Right lung (tissue), 10 donors: ENCODE measurements at places on chromosomes 3 and 15. TPM values are rescaled to one million over a fixed set of nuclear protein-coding genes. Genes with fewer than 3 reads are reported as not detected.

DNA sequence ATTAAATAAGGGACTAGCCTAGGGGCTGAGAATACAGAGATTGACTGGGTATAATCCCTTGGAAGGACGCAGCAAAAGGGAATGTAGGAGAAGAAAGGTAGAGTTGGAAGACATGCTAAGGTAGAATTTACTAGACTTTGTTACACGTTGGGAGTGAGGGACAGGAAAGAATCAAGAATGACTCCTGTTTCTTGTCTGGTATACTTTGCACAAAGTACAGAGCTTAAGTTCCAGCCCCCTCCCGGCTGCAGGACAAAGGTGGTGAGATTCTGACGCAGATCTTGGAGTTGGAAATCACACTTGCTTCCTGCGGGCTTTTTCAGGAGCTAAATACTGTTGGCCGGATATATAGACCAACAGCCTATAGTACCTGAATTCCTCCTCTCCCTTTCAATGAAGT is 895 bp downstream of the HYKK start:
- DNase-seq: no peak

DNA sequence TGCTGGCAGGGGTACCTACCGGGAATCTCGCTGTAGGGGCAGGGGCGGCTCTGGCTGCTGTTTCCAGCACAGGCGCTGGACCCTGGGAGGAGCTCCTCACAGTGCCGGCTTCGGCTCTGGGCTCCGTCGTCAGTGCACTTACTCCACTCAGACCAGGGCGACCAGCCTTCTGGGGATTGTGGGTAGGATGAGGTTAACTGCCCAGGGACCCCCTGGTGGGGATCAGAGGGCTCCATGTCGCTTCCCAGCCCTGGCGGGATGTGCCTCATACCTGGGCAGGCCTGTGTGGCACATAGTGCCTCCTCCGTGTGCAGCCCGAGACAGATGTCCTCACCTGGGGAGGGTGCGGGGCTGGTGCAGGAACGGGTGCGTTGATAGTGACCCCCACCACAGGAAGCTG is 115.7 kb downstream of the SEMA5B start:
- no peak for DNase-seq

GRCh38 chr3:100482176-100482575 is 10.2 kb upstream of the TMEM45A start:
- DNase-seq: no peak

DNA sequence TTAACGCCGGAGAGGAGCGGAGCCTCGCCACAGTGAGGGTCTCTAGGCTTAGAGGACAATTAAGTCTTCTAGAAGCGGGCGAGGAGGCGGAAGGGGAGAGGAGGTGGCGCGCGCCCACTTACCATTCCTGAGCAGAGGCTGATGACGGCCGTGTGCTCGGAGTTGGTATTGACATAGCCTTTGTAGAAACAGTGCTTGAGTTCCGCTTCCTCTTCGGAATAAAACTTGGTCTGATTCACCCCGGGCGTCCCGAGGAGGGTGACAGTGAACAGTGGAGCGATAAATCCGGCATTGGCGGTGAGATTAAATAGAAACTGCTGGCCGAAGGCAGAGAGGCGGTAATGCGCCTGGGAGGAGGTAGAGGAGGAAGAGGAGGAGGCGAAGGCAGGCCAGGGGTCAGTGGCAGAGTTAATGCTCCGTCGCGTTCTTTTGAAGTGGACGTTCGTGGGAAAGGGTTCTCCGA is 1.3 kb downstream of the ADAMTS9 start:
- peak; percentile 75 for DNase-seq

DNA sequence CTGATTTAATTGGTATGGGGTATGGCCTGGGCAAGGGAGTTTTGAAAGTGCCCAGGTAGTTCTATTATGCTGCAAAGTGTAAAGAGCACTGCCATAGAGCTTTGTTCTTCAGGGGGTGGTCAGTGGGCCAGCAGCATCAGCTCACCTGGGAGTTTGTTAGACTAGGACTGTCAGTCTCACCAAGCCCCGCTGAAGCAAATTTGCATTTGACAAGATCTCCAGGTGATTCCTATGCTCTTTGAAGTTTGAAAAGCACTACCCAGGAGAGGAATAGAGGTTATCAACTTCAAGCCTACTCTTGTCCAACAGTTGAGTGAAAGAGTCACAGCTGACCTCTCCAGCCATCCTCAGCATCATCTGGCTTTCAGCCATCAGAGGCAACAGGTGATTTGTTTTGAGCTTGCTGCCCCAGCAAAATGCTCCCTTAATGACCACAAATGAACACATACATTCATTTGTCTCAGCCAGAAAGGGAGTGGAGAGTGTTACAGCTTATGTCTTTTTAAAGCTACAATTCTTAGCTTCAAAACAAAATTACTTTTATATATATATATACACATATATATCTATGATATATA is 8.0 kb downstream of the ZSCAN2 start:
- DNase-seq: no peak

DNA sequence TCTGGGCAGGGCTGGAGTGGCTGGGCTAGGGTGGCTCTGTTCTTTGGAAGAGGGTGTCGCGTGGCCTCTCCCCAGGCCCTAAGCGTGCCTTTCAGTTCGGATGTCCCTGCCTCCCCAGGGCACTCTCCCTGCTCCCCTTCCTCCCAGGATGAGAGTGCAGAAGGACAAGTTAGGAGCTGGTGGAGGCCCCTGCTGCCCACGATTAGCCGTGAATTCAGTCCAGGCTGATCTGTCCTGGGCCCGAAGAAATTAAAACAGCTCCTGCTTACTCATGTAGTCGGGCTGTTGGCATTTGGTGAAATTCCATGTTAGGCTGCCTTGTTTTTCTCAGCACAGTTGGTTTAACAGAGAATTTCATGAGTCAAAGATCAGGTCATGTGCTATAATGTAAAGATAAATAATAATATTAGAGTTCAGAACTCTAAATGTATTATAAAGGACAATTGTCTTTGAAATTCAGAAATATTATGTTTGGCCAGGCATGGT is 24.5 kb downstream of the NIPA1 start:
- no peak for DNase-seq

- no peak for DNase-seq
These were observed 2.2 kb downstream of the SLC12A6 start for GRCh38 chr15:34335176-34336032.

DNA sequence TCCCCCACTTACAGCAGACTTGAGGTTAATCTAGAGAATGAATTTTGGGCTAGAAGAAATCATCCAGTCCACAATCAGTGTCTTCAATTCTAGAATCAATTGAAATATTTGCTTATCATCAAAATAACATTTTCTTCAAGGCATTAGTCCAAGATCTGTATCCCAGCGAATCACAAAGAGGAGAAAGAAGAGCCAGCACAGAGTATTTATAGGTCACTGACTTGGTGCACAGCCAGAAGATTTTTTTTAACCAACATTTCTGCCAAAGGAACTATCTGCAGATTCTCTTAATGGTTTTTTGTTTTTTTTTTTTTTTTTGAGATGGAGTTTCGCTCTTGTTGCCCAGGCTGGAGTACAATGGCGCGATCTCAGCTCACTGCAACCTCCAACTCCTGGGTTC is 178.2 kb downstream of the TNIK start:
- DNase-seq: peak; percentile 81

DNA sequence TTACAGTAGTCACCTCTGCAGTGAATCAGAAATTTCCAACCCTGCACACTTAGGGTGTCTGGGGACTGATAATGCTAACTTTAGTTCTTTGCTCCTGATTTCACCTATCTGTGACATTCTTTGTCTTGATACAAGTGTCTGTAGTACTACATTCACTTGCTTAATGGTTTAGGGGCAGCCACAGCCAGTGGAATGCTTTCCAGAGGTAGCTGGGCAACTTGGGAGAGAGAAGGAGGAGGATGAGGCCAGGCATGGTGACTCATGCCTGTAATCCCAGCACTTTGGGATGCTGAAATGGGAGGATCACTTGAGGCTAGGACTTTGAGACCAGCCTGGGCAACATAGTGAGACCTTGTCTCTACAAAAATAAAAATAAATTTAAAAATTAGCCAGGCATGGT is 8.5 kb downstream of the BAHD1 start:
- DNase-seq: no peak

- no peak for DNase-seq
These were observed 197.6 kb upstream of the CFAP20DC start for GRCh38 chr3:59247402-59247841.

GRCh38 chr15:51622604-51623370 is at the start of gene DMXL2:
DMXL2 (minus strand) TSS chr15:51622771; CDS start chr15:51622545, 226 bp downstream.
- DNase-seq: peak; percentile 89

DNA sequence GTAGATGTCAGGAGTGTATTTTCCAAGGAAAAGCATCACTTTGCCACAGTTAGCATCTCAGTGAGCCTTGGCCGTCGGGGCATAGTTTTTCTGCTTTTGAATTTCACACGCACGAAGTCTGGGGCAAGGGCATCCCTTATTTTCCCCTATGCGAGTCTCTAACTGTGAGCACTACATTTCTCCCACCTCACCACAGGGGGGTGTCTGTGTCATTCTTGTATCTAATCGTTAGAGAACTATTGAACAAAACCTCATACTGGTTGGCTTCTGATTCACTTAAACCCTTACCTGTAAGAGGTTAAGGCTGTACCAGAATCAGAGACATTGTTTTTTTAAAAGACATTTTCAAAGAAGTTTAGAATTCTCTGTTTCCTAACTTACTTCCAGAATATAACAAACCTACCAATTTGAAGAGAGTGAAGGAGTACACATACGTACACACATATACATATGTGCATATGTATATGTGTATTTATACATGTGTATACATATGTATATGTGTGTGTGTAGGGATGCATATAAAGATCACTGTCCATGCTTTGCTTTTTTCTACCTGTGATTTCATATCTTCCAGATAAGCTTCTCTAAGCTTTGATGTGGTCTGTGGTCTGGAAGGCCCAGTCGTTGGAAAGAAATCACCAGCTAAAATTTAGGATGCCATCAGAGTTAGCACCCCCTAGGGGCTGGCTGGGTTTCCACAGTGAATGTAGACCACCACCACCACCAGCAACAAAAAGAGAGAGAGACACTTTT is 49.4 kb downstream of the MYZAP start:
- no peak for DNase-seq

DNA sequence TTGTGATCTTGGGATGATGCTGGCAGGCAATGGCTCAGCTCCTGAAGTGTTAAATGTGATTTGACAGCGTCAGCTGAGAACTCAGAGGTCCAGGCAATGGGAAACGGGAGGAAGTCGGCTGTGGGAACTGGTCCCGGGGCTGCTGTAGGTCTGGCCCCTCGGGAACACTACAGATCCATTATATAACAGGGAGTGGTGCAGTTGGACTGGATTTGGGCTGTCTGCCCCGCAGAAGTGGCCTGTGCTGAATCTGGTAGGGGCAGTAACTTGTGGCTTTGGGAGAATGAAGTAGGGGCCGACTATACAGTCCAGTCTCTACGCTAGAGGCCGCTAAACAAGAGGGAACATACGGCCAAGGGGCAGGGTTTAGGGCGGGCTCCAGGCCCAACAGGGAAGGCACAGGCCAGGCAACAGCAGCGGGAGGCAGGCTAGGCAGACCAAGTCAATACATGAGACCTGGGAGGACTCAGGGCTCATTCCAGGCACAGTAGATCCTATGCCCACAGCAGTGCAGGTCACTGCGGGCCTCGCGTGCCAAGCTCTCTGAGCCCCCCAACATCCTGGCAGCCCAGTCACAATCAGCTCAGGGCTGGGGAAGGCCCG is 20.3 kb upstream of the IL16 start:
- no peak for DNase-seq

DNA sequence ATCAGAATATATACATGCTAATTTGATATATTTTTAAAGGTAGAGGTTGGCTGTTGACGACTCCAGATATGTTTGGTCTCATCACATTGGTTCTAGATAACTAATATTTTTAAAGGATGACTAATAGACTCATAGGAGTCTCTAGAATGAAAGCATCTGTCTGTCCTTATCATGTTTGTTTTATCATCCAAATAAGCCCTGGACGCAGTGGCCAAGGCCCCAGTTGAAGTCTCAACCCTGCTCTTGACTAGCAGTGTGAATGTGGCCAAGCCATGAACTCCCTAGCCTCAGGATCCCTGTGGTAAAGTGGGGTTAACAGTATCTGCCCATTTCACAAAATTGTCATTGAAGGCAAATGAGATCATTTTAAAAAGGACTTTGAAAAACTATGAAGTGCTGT is 53.6 kb downstream of the ABHD2 start:
- DNase-seq: no peak

DNA sequence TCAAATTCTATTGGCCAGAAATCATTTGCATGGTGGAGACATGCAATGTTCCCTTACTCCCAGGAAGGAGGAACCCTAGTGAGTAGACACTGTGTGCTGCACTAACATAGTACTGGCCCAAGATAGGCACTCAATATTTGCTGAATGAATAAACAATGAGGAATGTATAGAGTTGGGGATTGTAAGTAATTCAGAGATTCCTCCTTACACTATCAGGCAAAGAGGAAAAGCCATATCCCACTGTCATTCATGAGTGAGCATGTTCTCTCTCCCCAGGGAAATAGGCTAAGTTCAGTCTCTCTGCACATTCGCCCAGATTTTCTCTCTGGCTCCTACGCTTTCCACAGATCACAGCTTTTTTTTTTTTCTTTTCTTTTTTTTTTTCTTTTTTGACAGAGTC is 154.9 kb upstream of the WNT5A start:
- no peak for DNase-seq

- DNase-seq: no peak
These were observed 87.7 kb upstream of the DCLK3 start for GRCh38 chr3:36852071-36852470.

GRCh38 chr3:76683256-76683655 is 356.6 kb upstream of the ROBO2 start:
- no peak for DNase-seq

DNA sequence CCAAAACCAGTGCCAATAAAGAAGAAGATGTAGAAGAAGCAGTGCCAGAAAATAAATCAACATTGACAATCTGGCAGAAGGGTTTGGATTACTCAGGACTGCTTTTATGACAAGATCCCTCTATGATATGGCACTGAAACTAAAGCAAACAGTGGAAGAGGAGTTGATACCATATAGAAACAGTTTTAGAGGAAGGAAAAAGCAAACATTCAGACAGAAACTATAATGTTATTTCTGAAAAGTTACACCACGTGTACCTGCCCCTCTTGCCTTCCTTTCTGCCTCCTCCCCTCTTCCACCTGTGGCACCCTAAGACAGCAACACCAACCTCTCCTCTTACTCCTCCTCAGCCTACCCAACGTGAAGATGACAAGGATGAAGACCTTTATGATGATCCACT is 63.0 kb downstream of the SFMBT1 start:
- no peak for DNase-seq

DNA sequence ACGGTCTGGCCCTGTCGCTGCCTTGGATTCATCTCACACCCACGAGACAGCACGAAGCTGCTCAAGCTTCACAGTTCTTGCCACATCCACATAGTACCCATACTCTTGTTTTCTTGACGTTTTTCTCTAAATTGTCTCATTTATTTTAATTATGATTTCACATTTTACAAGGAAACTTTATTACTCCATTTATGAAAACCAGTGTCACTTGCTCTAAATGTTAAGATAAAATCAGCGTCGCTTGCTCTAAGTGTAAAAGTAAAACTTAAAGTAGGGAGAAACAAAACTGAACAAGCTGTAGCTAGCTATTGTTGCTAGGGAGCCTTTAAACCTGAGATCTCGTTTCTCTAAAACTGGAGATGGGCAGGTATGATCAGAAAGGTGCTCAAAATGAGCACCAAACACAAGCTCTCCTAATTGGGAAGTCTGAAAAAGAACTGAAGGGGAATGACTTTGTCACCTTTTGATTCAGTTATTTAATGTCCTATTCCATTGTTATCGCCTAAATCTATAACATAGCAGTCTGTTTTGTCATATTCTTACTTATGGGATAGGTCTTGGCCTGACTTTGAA is 680 bp downstream of the IFT122 start:
- DNase-seq: no peak

Gene ARPP21
- not detected for polyA plus RNA-seq

Gene ITPKA
- 1.3 TPM for polyA plus RNA-seq

Gene FRG2C
- not detected for polyA plus RNA-seq

Gene SMCO1
- 0.09 TPM for polyA plus RNA-seq
